ENCODE measurements at places on chromosomes 7 and 10. TPM values are rescaled to one million over a fixed set of nuclear protein-coding genes. Genes with fewer than 3 reads are reported as not detected.

LAMB1 gene
- total RNA-seq, result 375 TPM

ADIRF gene
- total RNA-seq, result 0.64 TPM

C1GALT1 gene
- 35.2 TPM for total RNA-seq

CNTNAP2 gene
- total RNA-seq, result 0.69 TPM

FLNC gene
- 0.03 TPM for total RNA-seq

PLAC9 gene
- not detected for total RNA-seq

CTBP2 gene
- total RNA-seq, result 94.7 TPM

HTR7 gene
- total RNA-seq, result 18.0 TPM

GOLGA7B gene
- 3.4 TPM for total RNA-seq

AKR1C1 gene
- 2.2 TPM for total RNA-seq

SAMD9 gene
- 5.9 TPM for total RNA-seq

DRGX gene
- total RNA-seq, result not detected

C10orf90 gene
- total RNA-seq, result 22.0 TPM

SEC23IP gene
- total RNA-seq, result 51.0 TPM

HOXA5 gene
- total RNA-seq, result 25.2 TPM

TRIL gene
- 0.37 TPM for total RNA-seq

SLC13A1 gene
- total RNA-seq, result not detected

CFTR gene
- total RNA-seq, result not detected

ACSM6 gene
- not detected for total RNA-seq

CCDC146 gene
- 0.91 TPM for total RNA-seq

OR6V1 gene
- not detected for total RNA-seq

SLC39A12 gene
- total RNA-seq, result not detected

Measured in A375 (cell line).